ENCODE measurements at places on chromosomes 1 and 21.

GRCh38 chr1:201619513-201619912, 80.6 kb downstream of the NAV1 start:
- no peak for DNase-seq

DNA sequence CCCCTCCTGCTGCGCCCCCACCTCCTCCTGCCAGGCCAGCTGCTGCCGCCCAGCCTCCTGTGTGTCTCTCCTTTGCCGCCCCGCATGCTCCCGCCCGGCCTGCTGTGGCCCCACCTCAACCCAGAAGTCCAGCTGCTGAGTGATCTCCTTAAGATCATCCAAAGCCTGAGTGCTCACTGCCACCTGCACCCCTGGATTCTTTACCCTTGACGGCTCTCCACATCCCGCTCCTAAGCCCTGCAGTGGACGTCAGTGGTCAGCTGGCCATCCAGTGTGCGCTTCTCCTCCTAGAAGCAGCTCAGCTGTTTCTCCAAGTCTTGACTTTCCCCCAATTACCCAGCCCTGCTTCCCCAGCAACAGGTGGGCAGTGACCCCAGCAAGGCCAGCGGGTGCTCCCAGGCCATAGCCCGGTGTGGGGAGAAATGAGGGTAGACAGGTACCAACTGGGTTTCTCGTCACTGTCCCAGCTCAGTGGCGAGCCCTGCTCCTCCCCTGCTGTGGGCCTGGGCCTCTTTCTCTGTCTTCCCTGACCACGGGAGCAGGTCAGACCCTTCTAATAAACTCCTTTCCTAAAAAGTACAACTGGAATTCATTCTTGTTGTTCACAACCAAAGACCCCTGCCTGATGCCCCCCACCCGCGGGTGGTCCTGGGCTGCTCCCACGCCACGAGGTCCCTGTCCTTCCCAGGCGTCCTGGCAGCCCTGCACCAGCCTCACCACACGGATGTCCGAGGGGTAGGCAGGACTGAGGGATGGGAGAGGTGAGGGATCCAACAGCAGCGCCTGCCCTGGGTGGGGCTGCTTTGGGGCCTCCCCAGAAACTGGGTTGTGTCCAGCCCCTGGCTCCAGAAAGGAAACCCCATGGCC, 1.4 kb downstream of the KRTAP10-7 start:
- DNase-seq: no peak

GRCh38 chr1:156388174-156389137, 19.4 kb downstream of the RHBG start:
- DNase-seq: no peak

DNA sequence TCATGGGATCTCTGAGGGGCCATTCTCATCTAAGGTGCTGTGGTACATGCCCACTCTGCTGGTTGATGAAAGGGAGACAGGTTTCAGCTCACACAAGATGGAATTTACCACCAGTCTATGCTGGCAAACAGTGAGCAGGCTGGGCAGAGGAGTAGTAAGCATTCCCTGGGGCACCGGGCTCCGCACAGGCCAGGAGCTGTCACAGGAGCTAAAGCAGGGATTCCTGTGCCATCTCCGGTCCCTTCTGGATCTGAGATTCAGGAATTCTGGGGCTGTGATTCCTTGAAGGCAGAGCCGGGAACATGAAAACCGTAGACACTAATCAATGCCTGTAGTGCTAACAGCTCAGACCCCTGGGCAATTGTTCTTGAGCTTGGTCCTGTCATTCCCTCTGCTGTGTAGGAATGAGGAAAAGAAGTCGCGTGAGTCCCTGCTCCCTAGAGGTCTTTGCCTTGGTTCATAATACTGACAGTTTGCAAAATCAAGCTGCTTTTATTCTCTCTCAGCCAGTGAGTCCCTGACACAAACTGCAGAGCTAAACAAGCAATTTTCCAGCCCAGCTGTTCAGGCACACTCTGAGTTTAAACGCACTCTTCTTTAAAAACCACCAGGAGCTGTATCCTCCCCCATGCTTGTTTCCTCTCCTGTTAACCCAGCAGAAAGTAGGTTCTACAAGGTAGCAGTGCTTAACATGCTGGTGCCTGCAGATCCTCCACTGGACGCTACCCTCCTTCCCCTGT, 52.5 kb downstream of the MDM4 start:
- DNase-seq: no peak

- no peak for DNase-seq
Measured at GRCh38 chr1:245448975-245449431, 294.2 kb downstream of the KIF26B start.

DNA sequence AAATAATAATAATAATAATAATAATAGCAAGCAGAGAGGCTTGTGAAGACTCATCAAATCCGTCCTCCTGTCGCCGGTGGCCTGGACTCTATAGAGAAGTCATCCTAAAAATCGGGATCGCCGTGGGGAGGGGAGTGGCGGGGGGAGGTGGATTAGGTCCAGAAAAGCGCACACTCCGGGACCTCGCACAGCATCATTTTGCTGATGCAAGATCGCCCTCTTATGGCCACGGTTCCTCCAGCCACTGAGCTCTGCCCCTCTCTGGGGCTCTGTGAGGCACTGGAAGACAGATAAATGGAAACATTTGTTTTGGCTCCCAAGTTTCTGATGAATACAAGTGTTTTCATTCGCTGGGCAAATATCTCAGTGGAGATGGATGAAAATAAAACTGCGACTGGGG, 612.0 kb downstream of the MATN1 start:
- peak; percentile 57 for DNase-seq

- DNase-seq: peak; percentile 63
Measured at GRCh38 chr1:94542088-94542870, 720 bp upstream of the F3 start.

DNA sequence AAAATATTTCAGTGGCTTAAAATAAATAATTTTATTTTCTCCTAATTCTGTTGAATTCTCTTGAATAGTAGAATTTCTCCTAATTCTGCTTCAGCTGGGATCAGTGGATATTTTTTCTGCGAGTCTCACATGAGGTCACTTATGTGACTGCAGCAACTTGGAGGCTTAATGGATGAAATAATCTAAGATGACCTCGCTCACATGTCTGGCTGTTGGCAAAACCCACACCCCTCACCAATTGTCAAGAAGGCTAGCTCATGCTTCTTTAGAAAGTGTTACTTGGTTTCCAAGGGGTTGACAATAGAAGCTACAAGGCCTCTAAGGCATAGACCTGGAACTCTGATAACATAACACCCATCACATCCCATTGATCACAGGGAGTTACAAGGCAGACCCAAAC, 156.9 kb upstream of the DPYD start:
- DNase-seq: no peak

- no peak for DNase-seq
Measured at GRCh38 chr1:116270316-116271057, 102.6 kb upstream of the ATP1A1 start.

GRCh38 chr1:26542771-26543451, 13.3 kb downstream of the RPS6KA1 start:
- no peak for DNase-seq

GRCh38 chr1:232725305-232726047, 79.7 kb upstream of the MAP10 start:
- peak; percentile 29 for DNase-seq

DNA sequence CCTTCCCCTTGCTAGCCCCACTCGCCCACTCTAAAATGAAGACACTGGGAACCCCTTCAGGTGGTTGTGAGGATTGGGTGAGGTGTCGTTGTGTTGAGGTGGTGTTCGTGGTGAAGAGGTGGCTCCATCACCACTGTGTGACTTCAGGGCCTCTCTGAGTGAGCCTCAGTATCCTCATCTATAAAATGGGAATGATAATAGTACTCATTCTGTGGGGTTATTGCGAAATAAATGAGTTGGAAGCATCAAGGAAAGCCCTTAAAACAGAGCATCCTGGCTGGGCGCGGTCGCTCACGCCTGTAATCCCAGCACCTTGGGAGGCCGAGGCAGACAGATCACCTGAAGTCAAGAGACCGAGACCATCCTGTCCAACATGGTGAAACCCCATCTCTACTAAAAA, 6.7 kb upstream of the MARCKSL1 start:
- DNase-seq: no peak

DNA sequence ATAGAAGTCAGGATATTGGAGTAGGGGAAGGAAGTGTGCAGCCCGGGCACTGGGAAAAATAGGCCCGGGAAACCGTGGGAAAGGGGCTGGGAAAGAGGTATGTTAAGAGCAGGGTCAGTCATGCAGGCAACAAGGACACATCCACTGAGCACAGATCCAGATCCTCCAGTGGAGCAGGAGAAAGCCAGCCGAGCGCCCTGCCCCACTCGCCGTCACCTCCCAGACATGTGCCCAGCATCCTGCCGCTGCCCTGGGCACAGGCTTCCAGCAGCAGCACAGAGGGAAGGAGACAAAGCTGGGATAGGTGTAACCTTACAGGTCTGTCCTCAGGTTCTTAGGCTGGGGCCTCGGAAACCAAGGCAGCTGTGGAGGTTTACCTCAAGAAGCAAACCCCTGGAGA, 64.2 kb downstream of the FAM163A start:
- no peak for DNase-seq

DNA sequence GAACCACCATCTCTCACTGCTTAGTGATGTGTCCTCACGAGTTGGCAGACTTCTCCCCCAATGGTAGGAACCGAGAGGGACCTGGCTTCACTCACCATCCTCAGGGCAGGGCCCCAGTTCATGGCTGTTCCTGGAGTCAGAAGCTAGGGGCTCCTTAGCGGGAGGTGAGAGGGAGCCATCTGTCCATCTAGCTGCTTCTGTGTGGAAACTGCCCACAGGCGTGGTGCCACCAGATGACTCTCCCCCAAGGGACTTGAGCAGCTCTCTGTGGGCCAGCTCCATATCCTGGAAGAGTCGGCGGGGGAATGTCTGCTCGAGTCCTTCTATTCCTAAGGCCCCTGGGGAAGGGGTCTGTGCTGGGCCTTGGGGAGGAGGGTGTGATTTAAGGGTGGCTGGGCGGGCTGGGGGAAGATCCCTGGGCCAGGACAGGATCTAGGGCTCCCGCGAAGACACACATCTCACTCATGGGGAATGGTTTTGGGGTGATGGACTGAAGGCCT, 16.3 kb downstream of the LRRC71 start:
- DNase-seq: no peak

GRCh38 chr1:93042187-93043056, 36.7 kb upstream of the MTF2 start:
- no peak for DNase-seq

DNA sequence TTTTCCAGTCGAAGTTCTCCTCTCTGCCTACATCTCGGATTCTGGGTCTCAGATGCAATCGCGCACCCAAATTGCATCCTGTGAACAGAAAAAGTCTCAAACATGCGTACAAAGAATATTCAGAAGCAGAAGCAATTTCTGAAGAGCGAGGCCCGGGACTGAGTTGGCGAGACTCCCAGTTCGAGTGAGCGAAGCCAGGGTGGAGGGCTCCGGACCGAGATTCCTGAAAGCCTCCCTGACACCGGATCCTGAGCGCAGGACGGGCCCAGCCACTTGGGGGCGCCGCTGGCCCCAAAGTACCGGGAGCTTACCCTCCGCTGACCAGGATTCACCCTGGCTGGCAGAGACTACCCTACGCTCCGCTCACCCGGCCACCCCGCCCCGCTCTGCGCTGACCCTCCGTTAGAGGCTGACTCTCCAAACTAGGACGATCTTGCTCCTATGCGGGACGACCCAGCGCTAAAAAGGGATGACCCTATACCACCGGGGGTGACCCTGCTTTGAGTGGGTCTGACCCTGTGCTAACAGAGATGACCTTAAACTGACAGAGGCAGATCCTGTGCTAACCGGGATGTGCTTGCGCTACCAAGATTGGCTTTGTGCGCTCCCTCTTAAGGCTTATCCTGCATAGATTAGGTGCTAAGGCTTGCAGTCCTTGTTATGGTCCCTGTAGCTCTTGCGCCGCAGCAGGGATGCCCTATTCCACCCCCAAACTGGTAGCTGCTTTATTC, 12.1 kb downstream of the FOXD2 start:
- peak; percentile 17 for DNase-seq

DNA sequence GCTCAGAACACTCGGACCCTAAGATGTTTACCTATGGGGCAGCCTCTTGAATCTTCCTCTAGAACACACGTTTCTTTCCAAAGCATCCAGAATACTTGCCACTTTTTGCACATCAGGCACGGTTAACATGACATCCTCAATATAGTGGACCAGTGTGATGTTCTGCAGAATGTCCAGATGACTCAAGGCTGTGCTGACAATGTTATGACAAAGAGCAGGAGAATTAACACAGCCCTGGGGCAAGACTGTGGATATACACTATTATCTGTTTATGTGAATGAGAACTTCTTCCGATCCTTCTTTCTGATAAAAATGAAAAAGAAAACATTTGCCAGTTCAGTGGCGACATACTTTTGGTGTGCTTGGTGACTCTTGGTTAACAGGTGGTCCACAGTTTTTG, 154.3 kb downstream of the PDE4B start:
- no peak for DNase-seq

GRCh38 chr1:198605406-198605805, 33.4 kb upstream of the PTPRC start:
- DNase-seq: no peak
